Common myeloid progenitor, CD34-positive (primary cell): ENCODE measurements at places on chromosomes 7 and 10.
A peak's percentile ranks its signal among the peaks of the same experiment; 100 is the strongest.

DNA sequence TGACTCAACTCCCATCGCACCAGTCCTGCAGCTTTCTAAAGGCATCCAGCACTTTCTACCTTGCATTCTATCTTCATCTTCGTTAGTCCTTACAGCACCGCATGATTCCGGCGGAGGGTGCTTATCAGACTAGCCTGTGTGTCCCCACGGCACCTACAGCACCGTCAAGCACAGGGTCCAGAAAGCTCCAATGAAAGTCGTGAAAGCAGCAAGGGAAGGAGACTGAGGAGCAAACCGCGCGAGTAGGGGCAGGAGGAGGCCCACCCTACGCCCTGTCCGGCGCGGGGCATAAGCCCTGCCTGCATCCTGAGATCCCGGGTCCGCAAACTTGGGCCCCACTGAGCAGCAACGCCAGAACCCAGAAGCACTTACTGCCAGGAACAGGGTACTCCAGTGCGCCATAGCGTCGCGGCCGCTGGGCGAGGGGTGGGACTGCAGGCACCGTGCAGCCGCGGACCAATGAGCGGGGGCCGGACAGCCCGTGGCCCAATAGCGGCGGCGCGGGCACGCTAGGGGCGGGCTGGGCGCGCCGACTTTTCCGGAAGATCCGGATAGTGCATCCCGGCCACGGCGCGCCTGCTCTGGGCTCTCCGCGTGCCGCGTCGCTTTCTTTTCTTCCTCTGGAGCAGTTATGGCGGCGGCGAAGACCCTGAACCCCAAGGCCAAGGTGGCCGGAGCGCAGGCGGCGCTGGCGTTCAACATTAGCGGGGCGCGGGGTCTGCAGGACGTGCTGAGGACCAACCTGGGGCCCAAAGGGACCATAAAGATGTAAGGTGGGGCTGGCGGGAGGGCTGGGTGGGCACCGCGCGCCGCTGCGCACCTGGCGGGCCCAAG is 122.1 kb upstream of the VKORC1L1 start:
- peak; percentile 91 for DNase-seq

DNA sequence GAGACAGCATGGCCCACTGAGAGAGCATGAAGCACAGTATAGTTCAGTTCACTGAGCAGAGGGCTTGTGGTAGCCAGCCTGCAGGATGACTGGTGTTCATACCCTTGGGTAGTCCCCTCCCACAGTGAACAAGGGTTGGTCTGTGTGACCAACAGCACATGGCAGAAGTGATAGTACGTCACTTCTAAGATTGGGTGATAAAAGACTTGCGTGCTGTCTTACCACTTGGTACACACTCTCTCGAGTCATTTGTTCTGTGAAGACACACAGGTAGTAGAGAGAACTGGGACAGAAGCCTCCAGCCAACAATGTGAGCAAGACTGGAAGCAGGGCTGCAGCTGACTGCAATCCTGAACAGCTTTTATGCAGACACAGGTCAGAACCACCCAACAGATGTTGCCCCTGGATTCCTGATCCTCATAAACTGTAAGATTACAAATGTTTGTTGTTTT is 14.6 kb downstream of the EPC1 start:
- peak; percentile 38 for DNase-seq

DNA sequence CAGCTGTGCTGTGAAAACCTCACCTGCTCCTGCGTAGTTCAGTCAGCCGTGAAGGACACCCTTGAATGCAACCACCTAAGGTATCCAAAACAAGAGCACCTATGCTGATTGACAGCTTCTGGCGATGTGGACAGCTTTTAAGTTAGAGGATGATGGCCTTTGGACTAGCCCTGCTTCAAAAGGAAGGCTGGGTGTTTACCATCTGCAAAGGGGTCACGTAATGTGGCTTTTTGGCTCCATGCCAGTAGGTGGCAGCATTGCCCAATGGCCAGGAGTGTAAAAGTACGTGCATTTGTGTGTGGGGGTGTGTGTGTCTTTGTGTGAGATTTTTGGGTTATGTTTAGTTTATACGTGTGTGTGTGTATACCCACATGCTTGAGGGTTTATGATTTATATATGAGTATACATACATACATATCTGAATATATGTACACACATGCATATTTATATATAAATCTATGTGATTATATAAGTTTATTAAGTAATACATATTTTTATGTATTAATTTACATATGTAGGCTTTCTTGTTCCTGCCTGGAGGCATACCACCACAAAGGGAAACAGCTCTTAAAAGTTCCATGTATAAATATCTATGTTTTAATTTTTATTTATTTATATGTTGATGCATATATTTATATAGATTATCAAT is 236.3 kb upstream of the ANKRD30A start:
- DNase-seq = peak; percentile 20

- no peak for DNase-seq
Measured at GRCh38 chr10:33009244-33010131, 51.5 kb upstream of the ITGB1 start.

DNA sequence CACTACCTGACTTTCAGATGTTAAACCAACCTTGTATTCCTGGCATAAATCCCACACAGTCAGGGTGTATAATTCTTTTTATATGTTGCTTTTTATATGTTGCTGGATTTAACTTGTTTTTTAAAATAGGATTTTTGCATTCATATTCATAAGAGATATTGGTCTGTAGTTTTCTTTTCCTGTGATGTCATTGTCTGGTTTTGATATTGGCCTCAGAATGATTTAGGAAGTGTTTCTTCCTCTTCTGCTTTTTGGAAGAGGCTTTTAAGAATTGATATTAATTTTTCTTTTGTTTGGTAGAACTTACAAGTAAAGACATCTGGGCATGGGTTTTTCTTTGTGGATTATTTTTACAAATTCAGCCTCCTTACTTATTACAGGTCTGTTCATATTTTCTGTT is 93.1 kb downstream of the CARD11 start:
- DNase-seq = peak; percentile 79

GRCh38 chr7:136293272-136293671 is 316.1 kb upstream of the MTPN start:
- no peak for DNase-seq

DNA sequence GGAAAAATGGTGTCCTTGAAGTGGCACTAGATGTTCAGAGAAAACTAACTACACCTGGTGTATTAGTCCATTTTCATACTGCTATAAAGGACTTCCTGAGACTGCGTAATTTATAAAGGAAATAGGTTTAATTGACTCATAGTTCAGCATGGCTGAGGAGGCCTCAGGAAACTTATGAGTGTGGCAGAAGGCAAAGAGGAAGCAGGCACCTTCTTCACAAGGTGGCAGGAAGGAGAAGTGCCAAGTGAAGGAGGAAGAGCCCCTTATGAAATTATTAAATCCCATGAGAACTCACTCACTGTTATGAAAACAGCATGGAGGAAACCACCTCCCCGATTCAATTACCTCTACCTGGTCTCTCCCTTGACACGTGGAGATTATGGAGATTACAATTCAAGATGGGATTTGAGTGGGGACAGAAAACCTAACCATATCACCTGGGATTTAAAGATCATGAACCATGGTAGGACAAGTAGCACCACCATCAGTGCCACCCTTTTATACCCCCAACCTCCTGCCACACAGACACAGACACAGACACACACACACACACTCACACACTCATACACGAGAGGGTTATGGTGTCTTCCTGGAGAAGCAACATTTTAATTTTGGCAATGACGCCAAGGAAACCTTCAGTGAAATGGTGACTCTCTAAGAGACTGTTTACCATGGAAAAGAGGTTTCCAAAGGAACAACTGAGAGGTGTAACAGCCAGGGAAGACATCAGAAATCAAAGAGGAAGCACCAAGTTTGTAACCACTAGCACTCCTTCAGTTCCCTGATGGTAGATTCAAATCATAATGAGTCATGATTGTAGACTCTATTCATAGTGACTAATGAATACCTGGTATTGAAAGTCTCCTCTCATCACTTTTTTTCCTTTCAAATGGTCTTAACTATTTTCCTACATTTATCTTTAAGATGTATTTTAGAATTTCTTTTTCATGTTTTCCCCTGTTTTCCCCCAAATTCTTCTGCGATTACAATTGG is 41.8 kb upstream of the WNT16 start:
- peak; percentile 59 for DNase-seq

DNA sequence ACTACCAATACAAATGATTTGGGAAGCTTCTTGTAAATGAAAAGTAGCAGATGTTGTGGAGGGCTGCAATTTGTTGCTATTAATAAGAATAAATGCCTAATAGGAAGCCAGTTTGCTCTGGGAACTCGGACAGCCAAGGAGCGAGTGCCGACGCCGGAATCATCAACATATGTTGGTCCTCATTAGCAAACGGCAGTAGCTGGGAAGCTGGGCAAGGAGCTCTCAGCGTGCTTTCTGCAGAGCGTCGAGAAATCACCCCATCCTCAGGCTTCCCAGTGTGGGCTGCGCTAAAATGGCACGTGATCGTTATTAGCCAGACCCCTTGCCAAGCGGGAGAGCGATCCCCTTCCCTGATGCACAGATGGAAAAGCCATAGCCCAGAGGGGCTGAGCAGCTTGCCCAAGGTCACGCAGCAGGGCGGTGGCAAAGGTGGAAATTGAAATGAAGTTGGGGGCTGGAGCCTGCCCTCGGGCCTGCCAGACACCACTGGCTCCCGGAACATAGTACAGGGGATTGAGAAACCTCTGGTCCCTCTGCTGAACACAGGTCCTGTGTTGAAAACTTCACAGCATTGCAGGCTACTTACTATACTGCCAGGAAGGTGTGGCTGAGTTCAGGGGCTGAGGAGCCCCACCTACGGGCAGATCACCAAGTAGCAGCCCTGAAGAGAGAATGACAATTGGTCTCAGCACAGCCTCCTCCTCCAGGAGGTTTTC is 326.9 kb downstream of the PLXNA4 start:
- no peak for DNase-seq

- DNase-seq = no peak
Measured at GRCh38 chr7:92765725-92766124, 70.6 kb downstream of the CDK6 start.

GRCh38 chr10:31693491-31693890 is 235.1 kb downstream of the ARHGAP12 start:
- DNase-seq = no peak

- no peak for DNase-seq
Measured at GRCh38 chr7:20786049-20786412, 655 bp downstream of the SP8 start.

GRCh38 chr7:71868797-71869196 is 543.3 kb downstream of the CALN1 start:
- peak; percentile 88 for DNase-seq

DNA sequence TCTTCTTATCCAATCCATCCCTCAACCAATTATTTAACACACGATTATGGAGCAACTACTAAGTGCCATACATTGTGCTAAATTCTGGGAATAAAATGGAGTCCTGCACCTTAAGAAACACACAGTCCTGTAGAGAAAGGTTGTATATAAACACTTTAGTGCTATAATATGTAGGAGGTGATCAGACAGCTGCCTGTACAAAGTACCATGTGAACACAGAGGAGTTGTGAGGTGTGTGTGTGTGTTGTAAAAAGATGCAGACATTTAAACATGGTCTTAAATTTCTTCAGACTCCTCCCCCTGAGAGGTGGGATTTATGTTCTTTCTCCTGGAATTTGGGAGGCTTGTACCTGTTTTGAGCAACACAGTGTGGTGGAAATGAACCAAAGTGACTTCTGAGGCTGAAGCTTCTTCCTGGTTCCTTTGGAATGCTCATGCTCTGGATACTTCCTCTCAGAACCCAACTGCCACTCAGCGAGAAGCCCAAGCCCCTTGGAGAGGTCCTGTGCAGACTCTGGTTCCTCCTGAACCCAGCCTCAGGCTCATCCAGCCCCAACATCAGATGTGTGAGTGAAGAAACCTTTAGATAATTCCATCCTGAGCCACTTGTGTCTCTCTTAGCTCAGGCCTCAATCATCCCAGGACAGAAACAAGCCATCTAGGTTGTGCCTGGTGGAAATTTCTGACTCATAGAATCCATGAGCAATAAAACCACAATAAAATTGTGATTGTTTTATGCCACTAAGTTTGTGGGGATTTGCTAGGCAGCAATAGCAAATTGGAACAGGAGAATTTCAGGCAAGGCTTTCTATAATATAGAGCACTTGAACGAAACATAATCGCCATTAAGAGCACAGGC is 161.2 kb upstream of the FAM3C start:
- DNase-seq = no peak

DNA sequence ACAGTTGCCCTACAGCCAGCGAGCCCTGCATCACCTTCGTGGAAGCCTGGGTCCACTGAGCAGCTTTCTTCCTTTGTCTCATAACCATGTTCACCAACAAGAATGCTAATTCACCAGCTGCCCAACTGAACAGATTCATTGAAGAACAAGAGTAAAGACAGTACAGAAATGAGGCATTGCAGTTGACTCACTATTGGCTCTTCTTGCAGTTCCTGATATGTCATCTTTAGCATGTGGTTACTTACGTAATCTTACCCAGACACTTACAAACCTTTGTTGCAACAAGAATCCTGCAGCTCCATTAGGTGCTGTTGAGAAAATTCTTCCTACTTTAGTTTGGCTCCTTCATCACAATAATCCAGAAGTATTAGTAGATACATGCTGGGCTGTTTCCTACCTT is 174.0 kb upstream of the TPK1 start:
- DNase-seq = peak; percentile 2

GRCh38 chr10:37975401-37975991 is 951 bp downstream of the ZNF25 start:
- peak; percentile 51 for DNase-seq

GRCh38 chr7:118657391-118658005 is 433.0 kb downstream of the ANKRD7 start:
- no peak for DNase-seq
